ENCODE measurements at places on chromosomes 3 and 15.
A peak's percentile ranks its signal among the peaks of the same experiment; 100 is the strongest.

- no peak for DNase-seq
Measured at GRCh38 chr15:74396146-74396438, 28.6 kb upstream of the CYP11A1 start.

- no peak for DNase-seq
Measured at GRCh38 chr15:86830304-86830703, 750.6 kb downstream of the AGBL1 start.

- DNase-seq = no peak
Measured at GRCh38 chr3:43870120-43870519, 179.4 kb downstream of the ABHD5 start.

DNA sequence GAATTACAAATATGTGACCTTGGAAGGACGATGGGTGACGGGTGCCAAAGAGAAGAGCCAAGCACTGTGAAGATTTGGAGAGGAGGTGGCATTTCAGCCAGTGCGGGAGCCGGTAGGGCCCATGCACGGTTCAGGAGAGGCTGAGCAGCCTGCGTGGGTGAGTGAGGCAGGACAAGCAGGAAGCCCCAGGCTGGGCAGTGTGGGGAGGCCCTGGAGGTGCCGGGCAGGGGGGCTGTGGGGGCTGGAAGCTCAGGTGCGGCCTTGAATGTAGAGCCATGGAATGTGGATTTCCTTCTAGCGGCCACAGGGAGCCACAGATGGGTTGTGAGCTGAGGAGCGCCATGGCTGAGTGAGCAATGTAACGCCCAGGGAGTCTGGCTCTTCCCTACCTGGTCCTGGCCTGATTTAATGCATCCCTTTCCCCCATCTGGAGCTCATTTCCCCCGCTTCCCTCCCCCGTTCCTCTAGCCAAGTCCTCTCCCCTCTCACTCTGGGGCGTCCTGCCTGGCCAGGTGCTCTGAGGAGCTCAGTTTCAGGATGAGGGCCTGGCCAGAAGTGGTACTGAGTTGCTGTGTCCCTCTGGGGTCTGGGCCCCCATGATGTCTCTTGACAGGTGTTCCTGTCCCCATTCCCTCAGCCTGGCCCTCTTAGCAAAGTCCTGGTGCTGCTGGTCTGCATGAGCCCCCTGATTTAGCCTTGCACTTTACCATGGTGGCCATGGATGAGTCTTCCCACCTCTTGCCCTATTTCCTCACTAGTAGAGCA, 41.8 kb upstream of the IQSEC1 start:
- no peak for DNase-seq

DNA sequence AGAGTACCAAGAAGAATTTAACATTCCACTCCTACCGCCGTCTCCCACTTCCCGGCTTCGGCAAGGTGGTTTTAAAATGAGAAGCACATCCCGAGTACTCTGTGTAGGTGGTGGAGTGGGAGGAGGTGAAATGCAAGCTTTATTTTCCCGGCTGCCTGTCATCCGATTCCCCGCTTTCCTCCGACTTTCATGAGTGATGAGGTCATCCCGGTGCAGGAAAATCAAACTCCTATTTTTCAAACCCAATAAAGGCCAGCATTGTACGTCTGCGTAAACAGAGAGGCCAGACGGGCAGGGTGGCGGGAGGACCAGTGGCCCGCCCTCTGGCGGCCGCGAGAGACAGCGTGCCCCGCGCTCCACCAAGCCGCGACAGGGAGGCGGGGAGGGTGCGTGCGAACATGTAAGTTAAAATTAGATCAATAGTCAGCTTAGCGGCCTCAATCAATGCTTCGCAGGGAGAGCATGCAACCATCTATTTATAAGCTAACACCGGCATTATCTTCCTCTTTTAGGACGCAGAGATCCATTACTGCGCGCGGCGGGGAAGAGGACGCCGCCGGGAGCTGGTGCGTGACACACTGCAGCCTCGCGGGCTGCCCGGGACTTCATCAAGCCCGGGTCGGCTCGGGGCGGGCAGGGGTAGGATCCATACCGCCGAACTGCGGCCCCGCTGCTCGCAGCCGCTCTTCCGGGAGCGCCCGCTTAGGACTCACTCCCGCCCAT, 163.3 kb downstream of the CD47 start:
- peak; percentile 76 for DNase-seq

GRCh38 chr3:23991683-23992628, 46.9 kb downstream of the NR1D2 start:
- DNase-seq = no peak

DNA sequence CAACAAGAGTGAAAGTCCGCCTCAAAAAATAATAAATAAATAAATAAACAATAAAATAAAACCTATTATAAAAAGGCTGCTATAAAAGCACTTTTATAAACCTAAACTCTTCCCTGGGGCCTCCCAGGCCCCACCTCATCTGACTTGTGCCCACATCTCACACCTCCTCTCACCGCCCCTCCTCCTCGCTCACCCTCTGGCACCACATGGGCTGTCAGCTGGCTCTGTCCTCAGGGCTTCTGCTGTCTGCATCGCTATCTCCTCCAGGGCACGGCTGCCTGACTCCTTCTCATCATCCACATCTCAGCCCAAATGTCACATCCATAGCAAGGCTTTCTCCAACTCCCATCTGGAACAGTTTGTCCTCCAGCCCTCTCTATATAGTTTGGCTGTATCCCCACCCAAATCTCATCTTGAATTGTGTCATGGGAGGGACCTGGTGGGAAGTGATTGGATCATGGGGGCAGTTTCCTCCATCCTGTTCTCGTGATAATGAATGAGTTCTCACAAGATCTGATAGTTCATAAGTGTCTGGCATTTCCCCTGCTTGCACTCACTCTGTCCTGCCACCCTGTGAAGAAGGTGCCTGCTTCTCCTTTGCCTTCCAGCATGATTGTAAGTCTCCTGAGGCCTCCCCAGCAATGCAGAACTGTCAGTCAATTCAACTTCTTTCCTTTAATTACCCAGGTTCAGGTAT, 8.8 kb upstream of the SH3BP5 start:
- no peak for DNase-seq

GRCh38 chr15:42172475-42172874, 16.0 kb upstream of the PLA2G4F start:
- DNase-seq = no peak

GRCh38 chr3:195246581-195246995, 24.4 kb downstream of the XXYLT1 start:
- no peak for DNase-seq

DNA sequence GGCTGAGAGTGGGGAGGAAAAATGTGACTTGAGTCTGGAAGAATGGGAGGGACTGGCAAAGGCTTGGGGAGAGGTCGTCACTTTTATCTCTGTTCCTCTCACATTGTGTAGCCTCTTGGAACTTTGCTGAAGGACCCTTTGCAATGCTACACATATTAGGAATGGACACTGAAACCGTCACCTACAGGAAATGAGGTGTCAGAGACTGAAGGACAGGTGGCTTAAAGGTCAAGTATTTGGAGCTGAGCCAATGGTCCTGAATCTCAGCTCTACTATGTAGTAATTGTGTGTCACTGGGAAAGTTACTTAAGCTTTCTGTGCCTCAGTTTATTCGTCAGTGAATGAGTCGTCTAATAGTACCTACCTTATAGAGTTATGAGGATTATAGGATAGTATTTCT, 14.7 kb downstream of the MCTP2 start:
- DNase-seq = no peak

- no peak for DNase-seq
Measured at GRCh38 chr3:47541583-47542108, 28.1 kb upstream of the ELP6 start.

DNA sequence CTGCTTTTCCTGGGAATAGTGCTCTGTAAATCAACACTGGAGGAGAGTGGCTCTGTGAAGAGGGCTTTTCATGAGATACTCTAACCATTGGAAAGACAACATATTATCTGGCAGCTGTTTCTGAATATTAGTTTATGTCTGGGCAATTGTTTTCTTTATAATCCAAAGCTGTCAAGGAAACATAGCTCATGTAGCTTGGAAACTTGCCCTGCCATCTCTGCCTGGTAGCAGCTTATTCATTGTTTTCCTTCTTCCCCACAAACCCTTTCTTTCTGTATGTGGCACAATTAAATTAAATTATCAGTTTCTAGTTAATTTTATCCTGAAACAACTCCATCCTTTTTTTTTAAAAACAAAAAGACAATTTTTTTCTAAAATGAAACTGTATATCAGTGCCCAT, 160.0 kb downstream of the EDEM1 start:
- DNase-seq = no peak

GRCh38 chr3:99503350-99503749, 135.0 kb upstream of the COL8A1 start:
- no peak for DNase-seq

- DNase-seq = no peak
Measured at GRCh38 chr15:98387866-98388265, 260.5 kb upstream of the IGF1R start.

DNA sequence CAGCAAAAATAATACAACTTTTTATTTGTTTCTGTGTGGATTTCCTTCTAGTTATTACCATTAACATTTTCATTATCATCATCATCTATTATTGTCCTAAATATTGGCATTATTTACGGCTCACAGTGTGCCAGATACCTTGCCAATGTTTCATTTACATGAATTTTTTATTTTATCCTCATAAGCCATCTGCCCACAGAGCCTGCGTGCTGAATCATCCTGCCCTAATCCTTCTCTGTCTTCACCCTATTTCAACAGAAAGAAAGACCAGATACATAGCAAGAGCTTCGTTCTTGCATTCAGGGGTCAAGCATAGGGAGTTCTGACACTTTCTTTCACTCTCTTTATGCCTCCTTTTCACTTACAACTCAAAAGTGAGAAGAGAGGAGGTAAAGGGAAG, 82.0 kb downstream of the KCNMB2 start:
- DNase-seq = no peak

GRCh38 chr15:81410318-81410753, 36.3 kb upstream of the TMC3 start:
- DNase-seq = peak; percentile 10

- no peak for DNase-seq
Measured at GRCh38 chr3:126360714-126361060, 3.5 kb upstream of the KLF15 start.

DNA sequence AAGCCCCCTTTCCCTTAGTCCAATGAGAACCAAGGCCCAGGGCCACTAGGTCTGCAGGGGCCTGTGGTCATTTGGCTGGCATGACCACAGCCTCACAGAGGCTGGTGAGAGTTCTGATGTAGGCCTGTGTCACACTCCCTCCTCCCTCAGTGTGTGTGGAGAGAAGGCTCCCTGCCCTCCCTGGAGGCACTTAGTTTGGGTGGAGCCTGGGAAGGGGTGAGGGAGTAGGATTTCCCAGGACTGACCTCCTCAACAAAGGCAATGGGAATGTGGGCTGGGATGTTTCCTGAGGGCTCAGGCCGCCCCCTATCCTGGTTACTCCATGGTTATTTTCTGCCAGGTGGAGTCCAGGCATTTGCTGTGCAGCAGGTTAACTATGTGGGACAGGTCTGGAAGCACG, 7.6 kb downstream of the TEX264 start:
- no peak for DNase-seq

DNA sequence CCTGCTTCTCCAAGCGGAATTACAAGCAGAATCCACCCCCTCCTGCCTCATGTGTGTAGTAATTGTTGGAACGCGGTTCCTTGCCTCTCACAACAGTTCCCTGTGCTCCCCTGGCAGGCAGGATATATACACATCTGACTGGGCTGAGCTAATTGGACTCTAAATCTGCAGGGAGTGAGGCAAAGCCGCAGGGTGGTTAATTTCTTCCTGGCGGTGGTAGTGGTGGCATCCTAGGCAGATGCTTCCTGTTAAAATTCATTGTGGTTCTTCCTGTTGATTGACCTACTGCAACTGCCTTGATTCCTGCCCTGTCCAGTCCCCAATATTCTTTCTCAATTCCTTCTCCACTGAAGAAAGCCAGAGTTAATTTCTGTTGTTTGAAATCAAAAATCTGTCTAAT, 202.9 kb upstream of the PROK2 start:
- no peak for DNase-seq

- DNase-seq = no peak
Measured at GRCh38 chr3:27607370-27607769, 114.8 kb downstream of the EOMES start.

- DNase-seq = no peak
Measured at GRCh38 chr3:58260733-58261132, 23.1 kb downstream of the ABHD6 start.

- DNase-seq = no peak
Measured at GRCh38 chr15:35271371-35272043, 186.4 kb upstream of the NANOGP8 start.

DNA sequence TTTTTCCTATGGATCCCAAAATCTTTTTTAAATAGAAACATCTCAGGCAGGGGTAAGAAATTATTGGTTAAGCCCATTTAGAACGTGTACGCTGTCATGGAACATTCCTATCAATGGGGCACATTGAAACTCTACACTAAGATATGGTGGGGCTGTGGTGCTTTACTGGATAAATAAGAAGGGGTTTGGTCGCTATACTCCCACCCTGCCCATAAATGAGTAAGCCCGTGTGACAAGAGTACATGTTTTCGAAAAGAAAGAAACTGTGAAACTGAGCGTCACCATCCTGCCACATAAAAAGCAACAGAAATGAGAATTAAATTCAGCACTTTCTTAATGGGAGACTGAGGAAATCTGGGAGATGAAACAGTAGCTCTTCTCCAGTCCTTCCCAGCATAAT, 929.7 kb upstream of the CFAP20DC start:
- no peak for DNase-seq

GRCh38 chr3:45486926-45487325, 98.5 kb downstream of the LARS2 start:
- no peak for DNase-seq

- peak; percentile 38 for DNase-seq
Measured at GRCh38 chr3:53650424-53650823, 156.0 kb downstream of the CACNA1D start.

DNA sequence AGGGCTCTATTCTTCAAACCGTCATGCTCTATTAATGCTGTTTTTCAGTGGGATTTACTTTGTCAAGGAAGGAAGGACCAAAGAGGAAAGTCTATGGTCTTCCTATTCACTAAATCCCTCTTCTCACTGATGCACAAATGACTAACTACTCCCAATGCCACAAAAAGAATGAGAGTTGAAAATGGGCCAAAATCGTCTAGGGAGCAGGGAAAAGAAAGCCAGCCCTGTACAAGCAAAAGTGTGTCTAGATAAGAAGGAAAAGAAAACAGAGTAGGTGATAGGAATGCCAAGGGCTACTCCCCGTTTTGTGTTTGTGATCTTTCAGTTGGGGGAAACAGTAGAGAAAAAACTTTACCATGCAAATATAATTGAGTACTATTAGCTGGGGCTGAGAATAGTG, 97.2 kb upstream of the TMCO5A start:
- DNase-seq = no peak

DNA sequence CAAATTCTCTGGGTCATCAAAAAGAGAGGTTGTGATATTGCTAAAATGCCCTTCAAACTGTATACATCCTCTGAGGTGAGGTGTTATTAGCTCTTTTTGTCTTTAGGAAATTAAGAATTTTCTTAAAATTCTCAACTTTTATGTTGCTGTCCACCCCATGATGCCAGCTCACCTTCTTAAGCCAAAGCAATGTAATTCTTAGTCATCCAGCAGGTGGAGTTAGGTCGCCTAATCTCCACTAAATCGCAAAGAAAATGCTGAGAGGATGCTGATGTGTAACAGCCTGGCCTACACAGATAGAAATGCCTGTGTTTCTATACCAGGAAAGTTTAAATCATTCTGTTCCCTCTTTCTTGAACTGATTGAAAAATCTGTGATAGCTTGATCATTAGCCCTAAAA, 770.2 kb upstream of the ALCAM start:
- no peak for DNase-seq

GRCh38 chr3:126961791-126962461, 21.0 kb upstream of the PLXNA1 start:
- no peak for DNase-seq

Data from GM12891 (cell line).